CD4-positive, alpha-beta T cell treated with Interleukin-4 for 1 hour (primary cell): ENCODE measurements at places on chromosomes 1 and 21.

DNA sequence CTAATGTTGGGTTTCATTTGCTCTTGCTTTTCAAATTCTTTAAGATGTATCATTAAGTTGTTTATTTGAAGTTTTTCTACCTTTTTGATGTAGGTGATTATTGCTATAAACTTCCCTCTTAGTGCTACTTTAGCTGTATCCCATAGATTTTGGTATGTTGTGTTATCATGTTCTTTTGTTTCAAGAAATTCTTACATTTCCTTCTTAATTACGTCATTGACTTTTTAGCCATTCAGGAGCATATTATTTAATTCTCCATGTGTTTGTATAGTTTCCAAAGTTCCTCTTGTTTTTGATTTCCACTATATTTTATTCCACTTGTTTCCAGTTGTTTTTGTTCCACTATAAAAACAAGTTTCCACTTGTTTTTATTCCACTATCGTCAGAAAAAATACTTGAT is 15.0 kb downstream of the GPR88 start:
- no peak for DNase-seq

DNA sequence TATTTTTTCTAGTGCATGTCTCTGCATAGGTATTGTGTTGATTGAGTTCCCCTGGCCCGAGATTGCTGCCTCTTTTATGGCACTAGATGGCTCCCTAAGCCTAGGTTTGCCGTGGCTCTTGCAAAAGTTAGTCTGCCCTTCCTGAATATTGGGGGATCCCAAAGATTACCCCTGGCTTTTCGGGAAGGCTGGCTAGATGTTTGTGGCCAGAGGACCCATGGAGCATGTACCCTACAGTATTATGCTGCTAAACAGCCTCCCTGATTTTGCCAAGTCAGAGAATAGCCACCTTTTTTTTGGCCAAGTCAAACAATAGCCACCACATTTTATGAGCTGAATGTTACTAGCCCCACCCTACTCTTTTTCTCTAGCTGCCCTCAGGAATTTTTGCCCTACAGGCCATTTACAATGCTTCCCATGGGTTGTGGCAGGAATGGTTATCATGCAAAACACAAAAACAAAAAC is 343.2 kb downstream of the OLFM3 start:
- no peak for DNase-seq

DNA sequence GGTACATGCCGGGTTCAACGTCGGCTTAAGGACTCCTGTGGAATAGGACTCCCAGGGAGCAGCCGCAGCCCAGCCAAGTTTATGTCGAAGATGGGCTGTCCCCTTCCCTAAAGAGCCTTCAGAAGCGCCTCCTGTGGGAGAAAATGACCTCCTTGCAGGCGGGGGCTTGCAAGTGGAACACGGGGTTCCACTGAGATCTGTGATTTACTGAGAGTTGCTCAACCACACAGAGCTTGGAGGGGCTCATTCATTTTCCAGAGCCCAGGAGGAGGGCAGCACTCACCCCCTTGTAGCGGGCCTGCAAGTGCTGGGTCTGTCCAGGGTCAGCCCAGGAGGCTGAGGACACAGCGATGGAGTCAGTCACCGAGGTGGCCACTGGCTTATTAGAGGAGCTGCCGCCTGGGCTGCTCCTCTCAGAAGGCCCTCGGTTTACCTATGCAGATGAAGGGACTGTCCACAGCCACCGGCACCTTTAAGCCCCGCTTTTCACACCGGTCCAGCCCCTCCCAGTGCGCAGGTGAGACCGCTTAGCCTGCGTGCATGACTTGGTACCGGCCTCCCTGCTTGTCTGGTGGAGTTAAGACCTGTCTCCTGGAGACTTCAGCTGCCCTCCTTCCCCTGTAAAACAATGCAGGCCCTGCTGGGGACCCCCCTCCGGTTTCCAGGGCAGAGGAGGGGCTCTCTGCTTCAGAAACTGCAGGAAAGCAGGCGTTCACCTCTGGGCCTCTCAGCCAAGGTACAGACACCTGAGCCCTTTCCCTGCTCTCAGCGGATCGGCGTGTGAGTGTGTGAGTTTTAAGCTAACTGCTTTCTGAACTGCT is 57.5 kb downstream of the ATP5PO start:
- no peak for DNase-seq

GRCh38 chr1:221478050-221478949 is 263.6 kb downstream of the DUSP10 start:
- DNase-seq: peak; percentile 49

DNA sequence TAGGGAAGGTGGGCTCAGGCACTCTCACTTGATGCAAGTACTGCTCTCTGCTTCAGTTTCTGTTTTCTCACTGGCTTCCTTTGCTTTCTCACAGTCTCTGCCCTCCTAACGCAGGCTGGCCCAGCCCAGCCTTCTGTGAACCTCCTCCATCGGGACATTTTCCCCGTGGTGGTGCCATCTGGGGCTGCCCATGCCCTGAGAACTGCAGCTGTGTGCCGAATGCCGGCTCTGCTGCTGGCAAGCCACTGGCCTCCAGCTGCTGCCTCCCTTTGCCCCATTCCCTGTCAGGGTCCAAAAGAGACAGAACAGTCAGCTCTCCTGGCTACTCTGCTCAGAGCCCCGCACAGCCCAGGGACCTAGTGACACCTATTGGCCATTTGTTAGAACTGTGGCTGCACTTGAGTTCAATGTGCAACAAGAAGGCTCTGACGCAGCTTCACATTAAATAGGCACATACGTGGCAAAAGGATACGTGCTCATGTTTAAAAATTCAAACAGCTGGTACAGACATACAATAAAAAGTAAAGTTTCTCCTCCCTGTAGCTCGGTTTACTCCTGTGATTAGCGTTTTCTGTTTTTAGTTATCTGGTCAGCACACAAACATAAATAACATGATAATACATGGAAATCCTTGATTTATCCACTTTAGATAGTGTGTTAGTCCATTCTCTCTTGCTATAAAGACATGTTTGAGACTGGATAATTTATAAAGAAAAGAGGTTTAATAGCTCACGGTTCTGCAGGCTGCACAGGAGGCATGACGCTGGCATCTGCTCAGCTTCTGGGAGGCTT is 46.6 kb downstream of the FCRL5 start:
- DNase-seq: peak; percentile 48

- no peak for DNase-seq
Measured at GRCh38 chr1:39671793-39672550, at the start of gene NT5C1A. Gene NT5C1A (minus strand): TSS chr1:39672107. CDS start chr1:39672038, 69 bp downstream.

DNA sequence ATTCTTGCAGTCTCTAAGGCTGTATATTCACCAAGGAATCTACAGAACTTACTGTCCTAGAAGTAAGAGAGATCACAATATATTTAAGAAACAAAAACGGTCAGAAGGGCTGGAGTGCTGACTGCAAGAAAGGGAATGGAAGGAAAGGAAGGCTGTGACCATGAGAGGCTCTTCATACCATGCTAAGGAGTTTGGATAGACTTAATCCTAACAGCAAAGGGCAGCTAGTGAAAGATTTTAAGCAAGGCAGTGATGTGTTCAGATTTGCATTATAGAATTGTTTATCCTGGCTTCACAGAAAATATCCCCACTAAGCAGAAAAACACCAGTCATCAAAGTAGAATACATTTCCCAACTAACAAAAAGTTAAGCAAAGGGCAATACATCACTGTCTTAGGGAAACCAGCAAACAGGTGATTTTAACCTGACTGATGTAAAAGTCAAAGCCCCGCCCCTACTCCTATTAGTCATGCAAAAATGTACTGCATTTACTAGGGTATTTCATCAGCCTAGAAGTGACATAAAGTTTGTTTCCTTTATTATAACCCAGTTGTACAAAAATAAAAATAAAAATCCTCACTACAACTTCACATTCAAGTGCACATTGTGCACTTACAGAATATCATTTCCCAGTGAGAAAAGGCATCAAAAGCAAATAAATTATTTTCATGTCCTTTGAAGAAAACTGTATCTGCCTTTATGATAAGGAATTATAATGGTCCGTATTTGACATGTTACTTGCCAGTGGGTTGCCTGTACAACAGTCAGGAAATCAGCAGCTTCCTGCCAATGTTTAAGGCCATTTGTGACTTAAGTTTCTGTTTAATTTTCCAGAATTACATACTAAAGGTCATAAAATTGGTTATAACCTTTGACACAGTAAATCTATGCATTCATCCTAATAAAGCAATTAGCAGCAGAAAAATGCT is 17.2 kb downstream of the JAK1 start:
- DNase-seq: no peak

GRCh38 chr1:220786057-220786336 is 716 bp upstream of the MTARC1 start:
- no peak for DNase-seq

- DNase-seq: no peak
Measured at GRCh38 chr1:4700801-4701200, 46.4 kb downstream of the AJAP1 start.

DNA sequence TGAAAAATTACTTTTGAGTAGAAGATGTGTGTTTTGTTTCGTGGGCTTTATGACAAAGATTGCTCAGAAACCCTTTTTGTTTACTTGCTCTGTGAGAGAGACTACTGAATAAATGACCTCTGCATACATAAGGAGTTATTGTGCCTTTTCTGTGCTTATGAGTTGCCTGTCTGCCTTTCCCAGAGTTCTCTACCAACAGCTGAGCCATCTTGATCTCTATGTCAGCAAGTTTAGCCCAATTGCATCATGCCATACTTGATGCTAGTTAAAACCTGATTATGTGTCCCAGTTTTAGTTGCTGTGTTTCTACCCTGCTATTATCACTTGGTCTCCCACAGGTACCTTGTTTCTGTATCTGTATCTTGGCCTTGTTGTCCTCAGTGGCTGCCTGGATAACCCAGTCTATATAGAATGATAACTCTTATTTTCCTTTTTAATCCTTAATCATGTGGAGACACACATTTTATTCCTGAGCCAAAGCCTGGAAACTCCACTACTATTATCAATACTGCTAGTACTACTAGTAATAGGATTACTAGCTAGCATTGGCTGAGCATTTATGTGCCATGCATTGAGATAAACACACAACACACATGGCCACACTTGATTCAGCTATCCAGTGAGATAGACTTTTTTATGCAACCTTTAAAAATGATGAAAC is 28.7 kb upstream of the GNG12 start:
- DNase-seq: no peak

DNA sequence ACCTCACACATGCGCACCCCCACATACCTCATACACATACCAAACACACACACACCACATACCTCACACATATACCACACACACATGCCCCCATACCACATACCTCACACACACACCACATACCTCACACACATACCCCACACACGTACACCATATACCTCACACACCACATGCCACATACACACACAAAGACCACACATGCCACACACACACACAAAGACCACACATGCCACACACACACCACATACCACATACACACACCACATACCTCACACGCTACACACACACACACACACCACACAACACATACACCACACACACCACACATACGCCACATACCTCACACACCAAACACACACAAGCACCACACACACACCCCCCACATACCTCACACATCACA is 30.0 kb downstream of the HIVEP3 start:
- peak; percentile 31 for DNase-seq

DNA sequence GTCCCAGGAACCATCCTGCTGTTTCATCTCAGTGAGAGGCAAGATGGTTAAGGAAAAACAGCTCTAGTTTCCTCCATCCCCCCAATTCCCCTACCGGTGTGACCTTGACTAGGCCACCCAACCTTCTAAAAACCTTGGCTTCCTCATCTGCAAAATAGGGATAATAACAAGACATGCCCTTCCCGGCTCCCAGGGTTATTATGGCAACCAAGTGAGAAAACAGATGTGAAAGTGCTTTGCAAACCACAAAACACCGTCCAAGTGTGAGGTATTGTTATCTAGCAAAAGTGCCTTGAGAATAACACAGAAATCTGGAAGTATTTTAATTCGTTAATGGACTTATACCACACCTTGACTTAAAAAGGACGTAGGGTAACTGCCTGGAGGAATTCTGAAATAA is 62.7 kb downstream of the ITPKB start:
- peak; percentile 24 for DNase-seq

GRCh38 chr1:205700865-205701401 is 20.6 kb upstream of the SLC45A3 start:
- DNase-seq: no peak

DNA sequence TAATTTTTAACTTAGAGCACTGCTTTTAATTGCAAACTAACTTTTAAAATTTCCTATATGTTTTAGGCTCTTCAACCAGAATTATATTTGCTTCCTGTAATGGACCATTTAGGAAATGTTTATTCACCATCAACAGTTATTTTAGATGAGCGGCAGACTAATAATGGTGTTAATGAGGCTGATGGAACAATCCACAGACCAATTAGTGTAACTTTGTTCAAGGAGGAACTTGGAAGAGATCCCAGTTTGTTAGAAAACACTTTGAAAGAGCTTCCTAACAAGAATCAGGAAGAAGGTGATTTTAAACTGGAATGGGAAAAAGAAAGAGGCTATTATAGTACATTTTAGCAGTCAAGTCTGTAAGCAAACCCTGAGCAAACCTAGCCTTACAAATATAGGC is 19.4 kb upstream of the GNG5 start:
- no peak for DNase-seq

- DNase-seq: no peak
Measured at GRCh38 chr1:218642033-218642948, 297.2 kb downstream of the TGFB2 start.
